ENCODE measurements at places on chromosomes 7 and 10. TPM values are rescaled to one million over a fixed set of nuclear protein-coding genes. Genes with fewer than 3 reads are reported as not detected.

GRCh38 chr10:81995254-81995653 lies 120.3 kb downstream of the NRG3 start:
- DNase-seq = no peak

DNA sequence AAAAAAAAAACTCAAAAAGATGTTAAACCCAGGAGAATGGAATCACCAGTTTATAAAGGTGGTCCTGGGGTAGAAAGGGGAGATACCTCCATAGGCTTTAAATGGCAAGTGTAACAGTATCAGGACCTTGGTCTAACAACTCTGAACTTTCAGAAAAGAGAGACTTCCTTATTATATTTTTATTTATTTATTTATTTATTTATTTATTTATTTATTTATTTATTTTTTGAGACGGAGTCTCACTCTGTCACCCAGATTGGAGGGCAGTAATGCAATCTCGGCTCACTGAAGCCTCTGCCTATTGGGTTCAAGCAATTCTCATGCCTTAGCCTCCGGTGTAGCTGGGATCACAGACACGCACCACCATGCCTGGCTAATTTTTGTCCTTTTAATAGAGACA lies 12.4 kb downstream of the HIBADH start:
- DNase-seq = no peak

DNA sequence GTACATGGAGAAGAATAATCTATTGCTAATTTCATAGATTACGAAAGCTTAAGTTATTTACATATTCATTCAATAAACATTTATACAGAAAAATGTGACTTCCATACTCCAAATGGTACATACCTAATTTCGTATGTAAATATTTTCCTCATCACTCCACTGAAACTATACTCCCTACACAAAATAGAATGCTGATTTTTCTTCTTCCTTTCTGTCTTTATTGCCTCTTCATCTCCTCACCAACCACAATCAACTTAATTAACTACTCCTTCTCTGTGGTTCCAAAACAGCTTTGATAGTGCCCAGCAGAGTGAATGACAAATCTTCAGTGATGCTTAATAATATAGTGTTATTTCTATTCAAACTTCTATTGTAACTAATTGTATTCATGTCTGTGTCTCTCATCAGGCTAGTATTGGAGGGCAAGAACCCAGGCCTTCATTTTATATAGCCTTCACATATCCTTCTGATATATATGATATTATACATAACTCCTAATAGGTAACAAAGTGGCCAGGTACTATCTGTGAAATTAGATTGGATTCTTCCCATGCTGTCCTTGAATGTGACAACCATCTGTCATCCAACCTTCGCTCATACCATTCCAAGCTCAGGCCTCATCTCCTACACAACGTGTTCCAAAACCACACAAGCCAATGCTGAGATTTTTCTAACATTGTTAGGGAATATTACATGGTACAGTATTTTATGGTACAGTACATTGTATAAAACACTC lies 5.3 kb downstream of the ITGB1 start:
- DNase-seq = no peak

DNA sequence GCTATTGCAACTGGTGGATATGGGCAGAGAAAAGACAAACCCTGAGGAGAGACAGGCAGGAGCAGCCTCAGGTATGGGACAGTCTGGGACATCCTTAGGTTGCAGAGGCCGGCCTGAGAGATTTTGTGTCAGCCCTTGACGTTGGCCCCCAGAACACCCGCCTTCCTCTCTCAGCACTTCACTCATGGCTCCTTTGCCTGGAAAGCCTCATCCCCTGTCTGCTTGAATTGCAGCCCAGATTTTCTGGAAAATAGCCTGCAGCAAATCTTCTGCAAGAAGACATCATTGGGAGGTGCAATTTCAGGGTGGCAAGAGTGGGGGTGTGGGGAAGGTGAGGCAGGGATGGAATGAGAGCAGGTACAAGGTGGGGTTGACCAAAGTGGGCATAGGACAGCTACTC lies 2.2 kb upstream of the FRMD4A start:
- DNase-seq = no peak

DNA sequence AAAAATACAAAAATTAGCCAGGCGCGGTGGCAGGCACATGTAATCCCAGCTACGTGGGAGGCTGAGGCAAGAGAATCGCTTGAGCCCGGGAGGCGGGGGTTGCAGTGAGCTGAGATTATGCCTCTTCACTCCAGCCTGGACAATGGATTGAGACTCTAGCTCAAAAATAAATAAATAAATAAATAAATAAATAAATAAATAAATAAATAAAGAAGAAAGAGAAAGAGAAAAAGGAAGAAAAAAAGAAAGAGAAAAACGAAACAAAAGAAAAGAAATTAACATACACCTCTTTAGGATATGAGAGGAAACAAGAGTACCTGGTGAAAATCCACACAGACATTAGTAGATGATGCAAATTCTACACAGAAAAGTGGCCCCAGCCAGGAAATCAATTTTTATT lies 713.7 kb upstream of the POT1 start:
- DNase-seq = no peak

- DNase-seq = no peak
Observed at GRCh38 chr7:37751096-37751495, 67.5 kb downstream of the GPR141 start.

GRCh38 chr7:105820363-105821066 lies 55.9 kb downstream of the ATXN7L1 start:
- no peak for DNase-seq

Gene SLC18A2
- not detected for total RNA-seq

All from glomerular endothelial cell (primary cell).